ENCODE measurements at places on chromosomes 13 and 19.

DNA sequence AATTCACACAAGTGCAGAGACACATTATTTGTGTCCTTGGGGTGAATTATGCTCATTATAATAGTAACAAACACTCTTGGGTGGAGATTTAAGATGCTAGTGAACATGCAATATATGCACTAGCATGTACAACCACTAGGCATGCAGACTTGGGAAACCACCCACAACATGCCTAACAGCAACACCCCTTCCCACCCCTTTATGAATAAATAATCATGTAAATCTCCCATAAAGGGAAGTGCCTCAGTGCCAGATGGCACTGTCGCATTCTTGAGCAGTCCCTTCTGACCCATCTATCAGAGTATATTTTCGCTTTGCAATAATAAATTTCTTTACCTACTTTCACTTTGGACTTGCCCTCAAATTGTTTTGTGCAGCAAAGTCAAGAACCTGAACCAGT lies 1362.2 kb downstream of the OLFM4 start:
- H3K4me1 ChIP-seq: no peaks in the 10 kb centered on the region
- no peaks in the 10 kb centered on the region for H3K27me3 ChIP-seq
- H3K27ac ChIP-seq: no peak overlapping the region
- DNase-seq: no peak
- H3K4me3 ChIP-seq: no peak overlapping the region

DNA sequence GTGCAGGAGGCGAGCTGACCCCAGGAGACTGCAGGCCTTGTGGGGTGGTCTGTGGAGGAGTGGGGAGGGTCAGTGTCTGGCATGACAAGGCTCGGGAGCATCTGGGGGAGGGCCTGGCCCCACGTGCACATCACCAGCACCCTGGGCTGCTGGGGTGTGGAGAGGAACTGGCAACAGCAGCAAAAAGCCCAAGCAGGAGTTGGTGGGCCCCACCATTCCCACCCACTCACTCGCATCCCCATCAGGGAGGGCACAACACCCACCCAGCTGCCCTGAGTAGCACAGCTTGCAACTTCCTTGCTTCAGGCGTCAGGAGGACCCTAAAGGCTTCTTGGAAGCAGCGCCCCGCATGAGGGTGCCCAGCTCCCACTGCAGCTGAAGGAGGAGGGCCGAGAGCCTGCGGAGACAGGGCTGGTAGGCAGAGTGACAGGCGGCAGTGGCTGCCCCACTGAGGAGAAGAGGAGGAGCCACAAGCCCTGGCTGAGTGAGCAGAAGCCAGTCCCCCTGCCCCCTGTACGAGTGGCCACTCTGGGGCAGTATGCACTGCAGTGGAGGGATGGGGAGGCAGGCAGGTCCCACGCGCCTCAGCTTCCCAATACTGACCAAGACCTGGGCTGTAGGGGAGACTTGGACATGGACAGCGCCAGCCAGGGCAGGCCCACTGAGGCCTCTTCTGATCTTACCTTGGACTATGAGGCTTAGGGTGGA lies 26.5 kb downstream of the ELL start:
- no peak overlapping the region for H3K27ac ChIP-seq
- peaks cover 91% of the 10 kb centered on the region for H3K4me1 ChIP-seq
- no peak overlapping the region for H3K4me3 ChIP-seq
- no peaks in the 10 kb centered on the region for H3K27me3 ChIP-seq

DNA sequence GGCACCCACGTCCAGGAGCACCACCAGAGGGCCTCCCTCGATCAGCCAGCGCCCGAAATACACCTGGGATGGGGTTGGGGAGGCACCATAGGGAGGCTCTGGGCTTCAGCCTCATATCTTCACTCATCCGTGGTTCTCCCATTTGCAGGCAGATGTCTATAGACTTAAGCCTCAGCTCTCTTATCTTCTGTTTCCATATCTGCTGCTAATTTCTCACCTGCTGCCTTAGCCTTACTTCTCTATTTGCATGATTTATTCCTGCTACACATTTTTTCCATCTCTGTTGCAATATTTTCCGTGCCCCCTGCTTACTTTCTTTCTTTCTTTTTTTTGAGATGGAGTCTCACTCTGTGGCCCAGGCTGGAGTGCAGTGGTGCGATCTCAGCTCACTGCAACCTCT lies 5.8 kb downstream of the GYS1 start:
- no peak overlapping the region for H3K4me3 ChIP-seq
- peaks cover 67% of the 10 kb centered on the region for H3K36me3 ChIP-seq
- no peak for DNase-seq
- H3K27me3 ChIP-seq: no peaks in the 10 kb centered on the region

DNA sequence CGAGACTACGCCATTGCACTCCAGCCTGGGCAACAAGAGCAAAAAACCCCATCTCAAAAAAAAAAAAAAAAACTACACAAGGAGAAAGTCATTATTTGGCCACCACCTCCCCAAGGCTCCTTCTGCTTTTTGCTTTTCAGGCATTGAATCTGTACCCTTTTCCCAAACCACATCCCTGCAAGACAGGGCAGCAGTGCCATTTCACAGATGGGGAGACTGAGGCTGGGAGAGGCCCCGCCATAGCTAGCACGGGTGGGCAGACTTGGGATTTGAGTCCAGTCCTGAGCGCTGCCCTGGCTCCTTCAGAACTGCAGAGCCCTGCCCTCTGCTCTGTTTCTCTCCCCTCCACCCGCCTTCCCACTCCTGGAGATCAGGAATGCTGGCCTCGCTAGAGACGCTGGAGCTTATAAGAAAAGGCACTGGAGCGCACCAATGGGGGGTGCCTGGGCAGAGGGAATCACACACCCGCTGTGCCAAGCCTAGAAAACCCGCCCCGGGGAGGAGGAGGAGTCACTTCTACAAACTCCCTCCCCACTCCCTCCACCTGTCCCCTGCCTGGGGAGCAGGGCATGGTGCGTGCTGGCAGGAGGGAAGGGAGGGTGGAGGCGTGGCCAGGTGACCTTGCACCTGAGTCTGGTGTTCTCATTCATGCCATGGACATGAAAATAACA lies 17.6 kb downstream of the TJP3 start:
- no peak overlapping the region for H3K27ac ChIP-seq
- peaks cover 56% of the 10 kb centered on the region for H3K27me3 ChIP-seq
- H3K4me1 ChIP-seq: peaks cover 17% of the 10 kb centered on the region
- H3K4me3 ChIP-seq: no peak overlapping the region
- no peak for DNase-seq

DNA sequence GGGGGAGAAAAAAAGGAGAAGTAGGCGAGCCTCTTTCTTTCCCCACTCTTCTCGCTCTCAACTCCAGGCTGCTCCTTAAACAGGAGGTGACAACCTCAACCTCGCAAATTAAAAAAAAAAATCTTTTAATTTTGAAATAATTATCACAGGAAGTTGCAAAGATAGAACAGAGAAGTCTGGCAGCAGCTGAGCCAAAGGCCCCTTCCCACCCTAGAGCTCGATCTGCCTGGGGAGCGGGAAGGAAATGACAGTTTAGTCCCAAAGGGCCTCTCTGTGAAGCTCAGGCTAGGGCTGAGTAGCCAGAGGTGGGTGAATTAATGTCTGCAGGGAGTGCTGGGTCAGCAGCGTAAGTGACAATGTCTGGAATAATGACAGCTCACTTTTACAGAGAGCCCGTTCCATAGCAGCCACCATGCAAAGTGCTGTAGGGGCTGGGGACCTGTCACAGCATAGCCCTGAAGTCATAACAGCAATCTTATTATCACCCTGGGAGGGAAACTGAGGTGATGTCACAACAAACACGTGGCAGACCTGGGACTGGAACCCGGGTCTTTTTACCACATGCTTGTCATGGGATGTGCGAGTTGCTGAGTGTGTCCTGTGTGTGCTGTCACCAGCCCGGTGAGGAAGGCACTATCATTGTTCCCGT lies 8.8 kb upstream of the CD22 start:
- peaks cover 19% of the 10 kb centered on the region for H3K27me3 ChIP-seq
- no peak for DNase-seq
- H3K4me3 ChIP-seq: no peak overlapping the region
- H3K27ac ChIP-seq: no peak overlapping the region

- H3K27ac ChIP-seq: no peak overlapping the region
- H3K4me1 ChIP-seq: peaks cover 32% of the 10 kb centered on the region
- no peak overlapping the region for H3K4me3 ChIP-seq
- no peak for DNase-seq
- H3K27me3 ChIP-seq: no peaks in the 10 kb centered on the region
These were observed 42.6 kb downstream of the RCBTB2 start for GRCh38 chr13:48490241-48490640.

DNA sequence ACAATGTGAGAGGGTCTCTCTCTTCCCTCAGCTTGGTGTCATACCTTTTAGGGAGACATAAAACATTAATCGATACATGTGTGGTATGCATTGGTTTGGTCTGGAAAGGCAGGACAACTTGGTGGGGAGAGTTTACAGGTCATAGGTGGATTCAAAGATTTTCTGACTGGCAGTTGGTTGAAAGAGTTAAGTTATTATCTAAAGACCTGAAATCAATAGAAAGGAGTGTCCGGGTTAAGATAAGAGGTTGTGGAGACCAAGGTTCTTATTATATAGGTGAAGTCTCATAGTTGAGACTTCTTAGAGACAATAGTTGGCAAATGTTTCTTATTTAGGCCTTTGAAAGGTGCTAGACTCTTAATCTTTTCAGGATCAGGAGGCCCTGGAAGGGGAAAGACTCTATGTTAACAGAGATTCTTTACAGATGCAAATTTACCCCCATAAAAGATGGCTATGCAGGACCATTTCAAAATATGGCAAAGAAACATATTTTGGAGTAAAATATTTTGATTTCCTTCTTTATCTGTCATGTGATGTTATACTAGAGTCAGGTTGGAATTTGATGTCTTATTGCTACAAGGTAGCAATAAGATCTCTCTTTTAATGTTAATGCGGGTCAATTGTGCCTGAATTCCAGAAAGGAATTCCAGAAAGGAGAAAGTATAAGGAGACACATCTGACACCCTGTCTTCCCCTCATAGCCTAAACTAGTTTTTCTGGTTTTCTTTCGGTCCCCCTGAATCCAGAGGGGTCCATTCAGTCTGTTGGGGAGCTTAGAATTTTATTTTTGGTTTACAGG lies 59.2 kb upstream of the RCBTB2 start:
- no peak overlapping the region for H3K4me3 ChIP-seq
- no peak for DNase-seq
- H3K27me3 ChIP-seq: no peaks in the 10 kb centered on the region
- H3K36me3 ChIP-seq: no peaks in the 10 kb centered on the region

GRCh38 chr13:31045286-31046081 lies 113.0 kb downstream of the TEX26 start:
- H3K4me3 ChIP-seq: no peak overlapping the region
- DNase-seq: no peak
- peaks cover 26% of the 10 kb centered on the region for H3K4me1 ChIP-seq
- peaks cover 14% of the 10 kb centered on the region for H3K27me3 ChIP-seq

- H3K4me1 ChIP-seq: peaks cover 70% of the 10 kb centered on the region
- peaks cover 16% of the 10 kb centered on the region for H3K36me3 ChIP-seq
- H3K27ac ChIP-seq: no peak overlapping the region
- no peak for DNase-seq
- H3K27me3 ChIP-seq: no peaks in the 10 kb centered on the region
These were observed 14.7 kb downstream of the ZNF787 start for GRCh38 chr19:56106397-56106849.

DNA sequence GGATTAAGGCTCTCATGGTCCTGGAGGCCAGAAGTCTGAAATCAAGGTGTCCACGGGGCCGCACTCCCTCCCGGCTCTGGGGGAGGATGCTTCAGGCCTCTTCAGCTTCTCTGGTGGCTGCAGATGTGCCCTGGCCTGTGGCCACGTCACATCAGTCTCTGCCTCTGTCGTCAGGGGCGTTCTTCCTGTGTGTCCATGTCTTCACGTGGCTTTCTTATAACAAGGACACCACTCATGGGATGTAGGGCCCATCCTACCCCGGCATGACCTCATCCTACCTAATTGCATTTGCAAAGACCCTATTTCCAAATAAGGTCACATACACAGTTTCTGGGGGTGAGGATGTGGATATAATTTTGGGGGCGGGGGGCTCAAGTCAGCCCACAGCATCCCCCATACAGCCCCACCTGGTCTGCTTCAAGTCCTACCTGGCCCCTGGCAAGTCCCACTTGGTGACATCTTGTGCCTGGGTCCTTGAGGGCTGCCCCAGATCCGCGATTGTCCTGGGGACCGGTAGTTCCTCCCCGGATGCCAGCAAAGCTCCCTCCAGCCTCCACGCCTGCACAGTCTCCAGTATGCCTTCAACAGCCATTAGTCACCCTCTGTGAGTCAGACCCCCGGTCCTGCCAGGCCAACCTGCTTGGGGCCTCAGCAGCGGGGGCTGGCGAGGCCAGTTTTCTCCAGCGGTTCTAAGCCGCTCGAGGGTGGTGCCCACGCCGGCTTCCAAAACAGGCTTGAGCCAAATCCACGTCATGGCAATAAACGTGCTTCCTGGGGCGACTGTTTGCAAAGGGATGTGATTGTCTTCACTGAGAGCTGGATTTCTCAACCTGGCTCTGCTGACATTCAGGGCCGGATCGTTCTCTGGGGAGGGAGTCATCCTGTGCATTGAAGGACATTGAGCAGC lies 32.2 kb downstream of the MYO9B start:
- peak overlapping the region; percentile 75 for H3K27ac ChIP-seq
- peak; percentile 65 for DNase-seq
- H3K27me3 ChIP-seq: no peaks in the 10 kb centered on the region
- peaks cover 39% of the 10 kb centered on the region for H3K4me1 ChIP-seq

- H3K27me3 ChIP-seq: no peaks in the 10 kb centered on the region
- H3K27ac ChIP-seq: no peak overlapping the region
- DNase-seq: no peak
- H3K4me3 ChIP-seq: no peak overlapping the region
These were observed 2358.4 kb downstream of the PCDH9 start for GRCh38 chr13:64871742-64872141.

- no peaks in the 10 kb centered on the region for H3K36me3 ChIP-seq
- H3K27ac ChIP-seq: no peak overlapping the region
- H3K4me1 ChIP-seq: no peaks in the 10 kb centered on the region
- H3K4me3 ChIP-seq: no peak overlapping the region
- no peak for DNase-seq
These were observed 381.4 kb downstream of the SLITRK6 start for GRCh38 chr13:85417807-85418206.

DNA sequence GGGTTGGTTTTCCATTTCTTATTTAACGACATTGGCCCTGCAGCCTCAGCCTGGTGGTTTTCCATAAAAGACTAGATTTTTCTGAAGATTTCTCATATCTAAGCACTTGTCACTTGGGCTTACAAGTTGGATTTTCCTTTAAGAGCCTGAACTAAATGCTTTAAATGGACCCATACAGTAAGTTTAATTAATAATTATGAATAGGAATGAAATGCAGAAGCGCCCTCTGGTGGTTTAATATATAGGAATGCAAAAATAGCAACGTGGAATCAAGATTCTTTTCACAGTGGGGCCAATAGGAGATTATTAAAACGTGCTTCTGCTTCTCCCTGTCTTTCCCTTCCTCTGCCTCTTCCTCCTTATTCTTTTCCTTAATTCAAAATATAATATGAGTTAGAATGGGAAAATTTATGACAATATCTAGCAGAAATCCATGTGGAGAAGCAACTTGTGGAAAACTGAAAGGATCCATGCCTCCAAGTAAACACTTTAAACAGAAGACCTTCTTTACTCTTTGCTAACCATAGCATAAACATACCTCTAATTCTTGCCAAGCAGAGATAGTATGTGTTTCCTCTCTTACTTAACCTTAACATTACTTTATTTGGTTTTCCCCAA lies 324.0 kb downstream of the GPC5 start:
- H3K27ac ChIP-seq: no peak overlapping the region
- no peak for DNase-seq
- H3K27me3 ChIP-seq: no peaks in the 10 kb centered on the region
- no peak overlapping the region for H3K4me3 ChIP-seq
- no peaks in the 10 kb centered on the region for H3K36me3 ChIP-seq

Measured in left ventricle myocardium inferior (tissue), 1 donor.